HAP-1 (cell line): ENCODE measurements at places on chromosomes 7 and 10.

DNA sequence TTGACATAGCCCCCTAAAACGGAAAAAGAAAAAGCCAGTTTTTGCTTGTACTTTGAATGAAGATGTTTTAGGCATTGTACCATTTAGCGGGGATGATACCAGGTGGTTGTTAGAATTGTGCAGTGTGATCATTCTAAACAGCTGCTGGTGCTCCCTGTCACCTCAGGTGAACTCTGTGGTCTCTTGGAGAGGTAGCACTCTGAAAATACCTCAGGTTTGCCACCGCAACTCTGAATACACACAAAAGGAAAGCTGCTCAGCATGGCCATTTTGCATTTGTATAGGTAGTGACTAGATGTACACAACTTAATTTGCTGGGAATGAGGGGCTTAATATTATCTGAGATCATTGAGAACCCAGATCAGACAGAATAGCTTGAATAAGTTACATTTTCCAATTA, 52.6 kb downstream of the PLEKHA8 start:
- DNase-seq, result peak; percentile 64

DNA sequence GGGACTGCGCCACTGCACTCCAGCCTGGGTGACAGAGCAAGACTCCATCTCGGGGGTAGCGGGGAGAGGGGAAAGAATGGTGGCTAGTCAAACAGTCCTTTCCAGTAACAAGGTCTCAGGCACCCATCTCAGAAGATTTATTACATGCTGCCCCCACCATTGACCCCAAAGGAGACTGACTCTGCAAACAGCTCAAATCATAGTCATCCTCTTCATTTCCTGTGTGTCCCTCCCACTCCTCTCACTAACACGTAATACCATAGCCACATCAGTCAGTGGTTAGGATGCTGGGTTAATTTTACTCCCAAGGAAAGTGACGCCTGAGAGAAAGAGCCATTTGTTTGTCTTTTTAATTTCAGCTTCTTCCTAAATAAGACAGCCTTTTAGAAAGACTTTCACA, 56.6 kb upstream of the BET1 start:
- DNase-seq, result no peak

- DNase-seq, result no peak
These were observed 48.0 kb downstream of the BRAF start for GRCh38 chr7:140876519-140877248.

DNA sequence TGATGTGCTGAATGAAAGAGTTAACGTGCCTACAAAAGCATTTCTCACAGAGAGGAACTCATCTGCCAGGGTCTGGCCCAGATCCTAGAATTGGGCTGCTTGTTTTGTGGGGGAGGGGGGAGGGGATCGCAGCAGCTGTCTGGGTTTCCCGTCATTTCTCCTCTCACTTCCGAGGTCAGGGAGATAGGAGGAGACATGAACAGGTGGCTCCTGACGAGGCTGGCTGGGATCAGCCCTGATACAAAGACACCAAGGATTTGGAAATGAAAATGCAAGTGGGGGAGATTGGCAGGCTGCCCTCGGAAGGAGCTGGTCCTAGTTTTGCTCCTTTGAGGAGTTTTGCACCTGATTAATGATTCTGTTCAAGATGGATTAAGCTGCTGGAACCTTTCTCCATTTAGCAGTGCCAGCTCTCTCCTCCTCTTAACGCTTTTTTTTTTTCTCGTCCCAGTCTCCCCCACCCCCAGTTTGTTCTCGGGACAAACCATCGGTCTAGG, 86.8 kb upstream of the KMT2C start:
- DNase-seq, result peak; percentile 21

DNA sequence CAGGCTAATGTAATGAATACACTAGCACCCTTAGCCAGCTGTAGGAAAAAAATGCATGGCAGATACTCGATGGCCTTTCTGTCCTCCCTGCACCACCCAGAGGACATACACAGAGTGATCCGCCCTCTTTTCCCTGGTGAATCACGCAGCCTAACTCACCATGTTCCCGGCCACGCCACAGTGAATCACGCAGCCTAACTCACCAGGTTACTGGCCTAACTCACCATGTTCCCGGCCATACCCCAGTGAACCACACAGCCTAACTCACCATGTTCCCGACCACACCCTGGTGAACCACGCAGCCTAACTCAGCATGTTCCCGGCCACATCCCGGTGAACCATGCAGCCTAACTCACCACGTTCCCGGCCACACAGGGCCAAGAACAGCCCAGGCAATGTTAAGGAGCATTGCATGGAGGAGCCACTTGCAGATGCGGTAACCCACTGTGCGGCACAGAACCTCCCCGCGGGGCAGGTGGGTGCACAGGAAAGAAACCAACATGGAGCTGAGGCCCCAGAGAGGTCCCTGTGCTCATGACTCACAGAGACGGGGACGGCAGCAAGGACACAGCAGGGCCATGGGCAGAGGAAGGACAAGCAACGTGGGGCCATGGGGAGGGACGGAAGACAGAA, 508.5 kb downstream of the DNAJB6 start:
- DNase-seq, result no peak

GRCh38 chr7:137304165-137304564, 39.4 kb downstream of the PTN start:
- no peak for DNase-seq

DNA sequence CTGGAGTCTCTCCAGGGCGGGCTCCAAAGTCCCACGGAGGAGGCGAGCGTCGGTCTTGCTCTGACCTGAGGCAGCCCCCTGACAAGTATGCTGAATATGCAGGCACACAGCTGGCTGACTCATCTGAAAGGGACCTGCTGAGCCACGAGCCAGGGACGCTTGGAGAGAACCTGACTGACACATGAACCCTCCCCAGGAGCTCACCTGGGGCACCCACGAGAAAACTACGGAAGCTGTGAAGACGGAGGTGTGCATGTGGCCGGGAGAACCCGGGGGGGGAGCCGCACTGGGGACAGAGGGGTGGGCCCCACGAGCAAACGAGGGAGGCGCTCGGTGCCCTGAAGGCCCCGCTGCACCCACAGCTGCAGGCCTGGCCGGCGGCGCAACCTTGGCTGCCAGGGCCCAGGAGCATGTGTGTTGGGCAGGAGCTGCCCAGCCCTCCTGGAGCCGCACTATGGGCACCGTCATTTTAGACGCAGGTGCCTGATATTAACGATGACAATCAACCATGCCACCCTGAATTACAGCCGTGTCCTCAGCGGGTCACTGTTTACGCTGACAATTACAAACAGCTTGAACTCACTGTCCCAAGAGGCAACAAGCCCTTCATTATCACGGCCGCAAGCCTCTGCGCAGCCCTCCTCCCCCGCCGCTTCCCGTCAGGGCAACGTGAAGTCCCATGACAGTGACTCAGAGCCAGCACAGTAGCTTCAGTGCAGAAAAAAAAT, 64.7 kb downstream of the DIP2C start:
- no peak for DNase-seq
